Hindlimb muscle (tissue), 1 donor: ENCODE measurements at places on chromosomes 4 and X. TPM values are rescaled to one million over a fixed set of nuclear protein-coding genes. Genes with fewer than 3 reads are reported as not detected.

DNA sequence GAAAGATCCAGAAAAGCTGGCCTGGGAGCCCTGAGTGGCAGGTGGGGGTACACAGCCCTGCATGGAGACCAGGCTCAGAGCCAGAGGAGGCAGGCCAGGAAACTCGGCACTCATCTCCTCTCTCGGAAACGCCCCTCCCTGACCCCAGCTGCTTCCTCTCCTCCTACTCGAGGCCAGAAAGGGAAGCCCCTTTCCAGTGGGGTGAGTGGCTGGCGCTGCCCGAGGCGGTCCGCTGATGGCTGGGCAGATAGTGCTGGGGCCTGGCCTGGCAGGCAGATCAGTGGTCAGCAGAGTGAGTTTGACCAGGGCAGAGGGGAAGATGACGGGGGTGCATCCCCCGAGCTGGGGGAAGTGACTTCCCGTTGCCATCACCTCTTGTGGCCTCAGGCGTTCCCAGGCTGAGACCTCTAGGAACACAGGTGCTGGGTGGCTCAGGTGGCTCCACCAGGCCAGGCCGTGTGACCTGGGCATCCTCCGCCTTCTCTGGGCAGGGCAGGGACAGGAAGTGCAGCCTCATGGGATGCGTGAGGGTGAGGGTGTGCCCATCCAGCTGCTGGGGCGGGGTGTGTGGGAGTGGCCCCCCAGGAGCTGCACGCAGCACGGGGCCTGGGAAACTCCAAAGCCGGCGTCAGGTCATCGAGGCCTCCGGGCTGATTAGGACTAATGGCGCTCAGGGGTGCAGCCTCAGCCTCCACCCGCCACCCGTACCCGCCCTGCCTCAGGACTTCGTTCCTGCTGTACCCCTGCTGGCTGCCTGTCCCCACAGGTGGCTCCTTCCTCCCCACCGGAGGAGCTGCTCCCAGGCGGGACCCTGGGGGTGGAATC, 5.7 kb downstream of the SH3BP2 start:
- peak; percentile 73 for DNase-seq

DNA sequence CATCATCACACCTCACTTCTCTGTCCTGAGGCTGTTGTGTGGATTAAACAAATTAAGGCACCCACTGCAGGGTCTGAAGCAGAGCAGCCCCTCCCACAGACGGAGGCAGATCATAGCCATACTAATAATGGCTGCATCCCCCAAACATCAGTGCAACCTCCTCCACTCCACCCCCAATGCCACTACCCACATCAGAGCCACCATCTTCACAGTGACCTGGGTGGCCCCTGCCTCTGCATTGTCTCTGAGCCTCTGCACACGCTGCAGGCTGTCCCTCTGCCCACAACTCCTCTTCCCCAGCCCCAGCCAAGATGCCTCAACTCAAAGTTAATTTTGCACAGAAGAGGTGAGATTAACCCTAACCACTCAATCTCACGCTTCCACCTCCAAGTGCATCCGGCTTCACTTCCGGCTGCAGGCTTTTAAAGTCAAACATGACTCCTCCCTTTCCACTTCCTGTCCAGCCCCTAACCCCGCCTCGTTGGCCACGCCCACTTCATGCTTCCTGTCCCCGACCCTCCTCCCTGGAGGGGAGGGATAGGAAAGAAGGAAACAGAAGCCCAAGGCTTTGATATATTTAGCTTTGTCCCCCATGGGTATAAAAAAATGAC, 22.7 kb downstream of the JAKMIP1 start:
- no peak for DNase-seq

DNA sequence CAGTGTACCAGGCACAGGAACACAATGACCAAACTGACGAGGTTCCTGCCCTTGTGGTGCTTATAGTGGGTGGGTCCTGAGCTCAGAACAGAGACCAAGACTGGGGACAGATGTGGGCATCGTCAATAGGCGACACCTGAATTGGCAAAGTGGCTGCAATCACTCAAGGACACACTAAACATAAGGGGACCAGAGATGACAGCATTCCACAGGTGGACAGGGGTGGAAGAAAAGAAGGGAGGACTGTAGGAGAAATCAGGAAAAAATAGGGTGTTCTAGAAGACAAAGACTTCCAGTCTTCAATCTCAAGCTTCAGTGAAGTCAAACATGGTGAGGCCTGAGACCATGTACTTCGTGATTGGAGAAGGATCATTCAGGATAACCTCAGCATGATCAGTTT, 5.8 kb downstream of the SH3KBP1 start:
- DNase-seq = no peak

GRCh38 chr4:7539659-7540058, 104.9 kb upstream of the PSAPL1 start:
- no peak for DNase-seq

GRCh38 chr4:19888587-19888986, 363.1 kb upstream of the SLIT2 start:
- DNase-seq = no peak

GRCh38 chr4:36771411-36772153, 473.0 kb upstream of the NWD2 start:
- no peak for DNase-seq

DNA sequence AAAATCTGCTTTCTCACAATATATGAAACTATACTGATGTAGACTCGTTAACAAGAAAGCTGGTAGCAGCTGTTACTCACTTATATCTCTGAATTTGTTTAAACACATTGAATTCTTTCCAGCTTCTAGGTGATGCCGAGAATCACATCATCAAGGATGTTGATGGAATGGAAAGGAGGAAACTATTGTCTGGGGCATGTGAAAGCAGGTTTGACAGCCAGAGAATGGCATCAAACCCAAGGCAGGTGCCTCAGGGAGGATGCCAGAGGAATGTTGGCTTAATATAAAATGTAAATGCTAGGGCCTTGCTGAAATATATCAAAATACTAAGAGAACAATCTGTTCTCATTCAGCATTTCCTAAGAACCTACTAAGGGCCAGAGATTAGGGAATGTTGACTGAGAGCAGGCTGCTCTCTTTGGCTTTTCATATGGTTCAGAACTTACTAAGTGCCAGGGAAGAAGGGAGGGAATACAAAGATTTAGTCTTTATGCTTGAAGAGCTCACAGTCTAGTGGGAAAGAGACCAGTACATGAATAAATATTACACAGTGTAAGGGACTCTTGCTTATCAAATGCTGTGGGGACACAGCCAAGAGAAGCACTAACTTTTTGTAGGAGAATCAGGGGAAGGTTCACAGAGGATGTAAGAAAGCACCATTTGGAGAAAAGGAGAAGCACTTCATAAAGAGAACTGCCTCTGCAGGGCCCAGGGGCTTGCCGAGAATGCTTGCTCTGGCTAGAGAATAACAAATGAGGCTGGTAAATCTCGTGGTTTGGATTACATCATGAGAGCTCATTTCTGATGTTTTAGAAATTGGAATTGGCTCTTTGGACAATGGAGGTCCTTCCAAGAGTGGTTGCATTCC, 14.7 kb downstream of the SLIT2 start:
- DNase-seq = no peak

DNA sequence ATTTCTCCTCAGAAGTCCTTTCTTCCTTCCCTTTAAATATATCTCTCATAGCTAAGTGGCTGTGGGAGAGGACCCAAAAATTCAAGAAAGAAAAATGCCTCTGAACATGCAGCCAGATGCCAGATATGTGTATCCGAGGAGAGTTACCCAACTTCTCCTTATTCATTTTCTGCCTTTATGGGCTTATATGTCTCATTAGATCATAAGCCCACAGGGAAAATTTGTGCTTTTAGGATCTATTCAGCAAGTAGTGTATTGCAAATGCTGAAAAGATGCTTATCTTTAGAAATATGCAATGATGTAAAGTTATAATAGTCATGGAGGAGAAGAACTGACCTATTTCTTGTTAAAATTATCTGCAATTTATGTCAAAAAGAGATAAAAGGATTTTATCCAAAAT, 371.8 kb upstream of the NOCT start:
- no peak for DNase-seq

GRCh38 chr4:17315459-17315858, 196.4 kb downstream of the QDPR start:
- no peak for DNase-seq

S100G gene
- not detected for polyA plus RNA-seq

DNA sequence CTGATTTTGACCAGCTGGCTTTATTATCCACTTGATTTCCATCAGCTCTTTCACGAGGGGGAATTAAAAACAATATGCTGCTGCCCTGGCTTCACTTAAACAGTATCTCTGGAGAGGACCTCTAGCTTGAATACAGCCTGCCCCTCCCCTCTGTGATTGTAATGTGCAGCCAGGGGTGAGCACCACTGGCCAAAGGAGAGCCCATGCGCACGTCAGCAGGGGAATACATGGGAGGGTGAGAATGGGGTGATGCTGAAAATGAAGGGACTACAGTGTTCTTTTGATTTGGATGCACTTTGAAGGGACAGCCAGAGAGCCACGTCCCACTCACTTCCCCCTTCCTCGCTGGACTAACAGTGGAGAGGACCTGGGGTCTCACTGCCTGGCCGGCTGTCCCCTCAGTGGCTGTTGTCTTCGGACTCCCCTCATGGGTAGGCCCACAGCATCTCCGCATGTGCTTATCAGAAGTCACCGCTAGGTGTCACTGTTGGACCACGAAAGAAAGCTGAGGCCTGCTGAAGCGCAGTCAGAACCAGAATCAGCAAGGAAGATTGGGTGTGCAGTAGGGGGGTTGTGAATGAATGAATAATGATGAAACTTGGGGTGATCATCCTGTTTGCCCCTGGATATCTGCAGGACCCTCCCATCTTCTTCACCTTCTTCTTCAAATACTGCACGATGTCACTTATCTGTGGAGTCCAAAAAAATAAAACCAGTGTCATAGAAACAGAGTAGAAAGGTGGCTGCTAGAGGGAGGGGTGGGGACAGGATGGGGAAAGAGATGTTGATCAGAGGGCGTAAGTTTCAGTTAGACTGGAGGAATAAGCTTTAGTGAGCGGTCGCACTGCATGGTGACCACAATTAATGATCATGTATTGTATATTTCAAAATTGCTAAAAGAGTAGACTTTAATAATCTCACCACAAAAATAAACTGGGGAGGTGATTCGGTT, 32.8 kb downstream of the CLCN4 start:
- DNase-seq = peak; percentile 72

GRCh38 chr4:99651016-99651769, 6.4 kb downstream of the C4orf54 start:
- DNase-seq = peak; percentile 21
